ENCODE measurements at places on chromosomes 4 and X. TPM values are rescaled to one million over a fixed set of nuclear protein-coding genes. Genes with fewer than 3 reads are reported as not detected.
A peak's percentile ranks its signal among the peaks of the same experiment; 100 is the strongest.

DIPK2B gene
- polyA plus RNA-seq: 0.02 TPM

- H3K4me1 ChIP-seq: no peaks in the 10 kb centered on the region
- no peaks in the 10 kb centered on the region for H3K36me3 ChIP-seq
Measured at GRCh38 chr4:188246488-188246887, 107.2 kb downstream of the TRIML1 start.

DNA sequence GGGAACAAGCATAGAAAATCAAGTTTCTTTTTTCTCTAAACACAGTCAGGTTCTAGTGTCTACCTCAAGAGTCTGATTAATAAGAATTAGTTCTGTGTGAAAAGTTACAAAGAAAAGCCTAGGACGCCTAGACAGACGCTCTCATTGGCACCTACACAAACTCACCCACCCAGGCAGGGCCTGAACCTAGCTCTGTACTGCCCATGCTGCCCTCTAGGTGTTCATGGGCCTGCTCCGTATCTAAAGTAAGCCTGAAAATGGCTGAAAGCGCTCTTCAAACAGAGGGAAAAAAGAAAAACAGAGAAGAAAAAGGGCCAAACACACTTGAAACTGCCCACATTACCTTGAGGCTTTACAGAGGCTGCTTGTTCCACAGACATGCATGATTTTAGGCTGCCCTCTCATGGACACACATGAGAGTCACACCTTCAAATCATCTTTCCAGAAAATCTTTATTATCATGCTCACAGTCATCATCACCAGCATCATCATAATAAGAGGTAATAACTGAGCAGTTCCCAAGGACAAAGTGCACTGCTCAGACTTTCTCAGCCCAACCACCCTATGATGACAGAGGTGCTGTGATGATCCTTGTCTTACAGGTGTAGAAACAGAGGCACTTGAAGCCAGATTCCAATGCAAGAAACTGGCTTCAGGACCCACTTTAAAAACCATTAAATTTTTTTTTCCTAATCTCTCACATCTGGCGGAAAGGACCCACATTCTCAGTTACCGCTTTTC, 49.6 kb downstream of the MAP7D2 start:
- no peaks in the 10 kb centered on the region for H3K36me3 ChIP-seq
- DNase-seq: peak; percentile 57
- H3K27me3 ChIP-seq: peaks cover 14% of the 10 kb centered on the region
- no peak overlapping the region for H3K4me3 ChIP-seq
- no peak overlapping the region for H3K27ac ChIP-seq
- H3K4me1 ChIP-seq: peaks cover 9% of the 10 kb centered on the region

GRCh38 chr4:181150191-181150590, 1093.0 kb upstream of the TENM3 start:
- no peaks in the 10 kb centered on the region for H3K36me3 ChIP-seq
- no peak overlapping the region for H3K27ac ChIP-seq
- no peaks in the 10 kb centered on the region for H3K27me3 ChIP-seq
- peak; percentile 44 for DNase-seq
- no peak overlapping the region for H3K4me3 ChIP-seq
